ENCODE measurements at places on chromosomes 7 and 10.

GRCh38 chr7:20407585-20408466, 77.1 kb downstream of the ITGB8 start:
- DNase-seq, result no peak

- no peak for DNase-seq
Measured at GRCh38 chr7:135974667-135975066, 2.5 kb downstream of the MTPN start.

DNA sequence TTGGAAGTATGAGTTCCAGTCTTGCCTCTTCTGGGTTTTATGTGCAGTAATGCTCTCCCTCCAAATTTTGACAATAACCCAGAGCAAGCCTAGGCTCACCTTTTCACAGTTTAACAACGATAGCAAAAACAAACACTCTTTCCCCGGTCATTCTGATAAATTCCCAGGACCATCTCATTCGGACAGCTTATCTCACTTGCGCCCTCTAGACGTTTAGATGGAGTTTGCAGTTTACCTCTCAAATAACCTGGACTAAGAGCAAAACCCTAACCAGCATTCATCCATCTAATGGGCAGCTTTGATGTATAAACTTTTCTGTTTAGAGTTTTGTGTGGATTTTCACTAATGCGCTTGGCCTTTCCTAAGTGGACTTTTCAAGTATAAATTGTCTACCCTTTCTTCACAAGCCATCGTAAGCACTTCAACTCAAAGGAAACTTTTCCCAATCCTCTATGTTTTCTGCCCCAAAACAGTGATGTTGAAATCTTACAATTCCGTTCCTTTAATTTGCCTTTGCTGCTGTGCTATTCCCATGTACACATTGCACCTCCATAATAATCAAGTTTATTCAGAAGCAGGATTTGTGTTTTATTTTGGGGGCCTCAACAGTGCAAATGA, 114.9 kb downstream of the HDAC9 start:
- DNase-seq, result no peak

DNA sequence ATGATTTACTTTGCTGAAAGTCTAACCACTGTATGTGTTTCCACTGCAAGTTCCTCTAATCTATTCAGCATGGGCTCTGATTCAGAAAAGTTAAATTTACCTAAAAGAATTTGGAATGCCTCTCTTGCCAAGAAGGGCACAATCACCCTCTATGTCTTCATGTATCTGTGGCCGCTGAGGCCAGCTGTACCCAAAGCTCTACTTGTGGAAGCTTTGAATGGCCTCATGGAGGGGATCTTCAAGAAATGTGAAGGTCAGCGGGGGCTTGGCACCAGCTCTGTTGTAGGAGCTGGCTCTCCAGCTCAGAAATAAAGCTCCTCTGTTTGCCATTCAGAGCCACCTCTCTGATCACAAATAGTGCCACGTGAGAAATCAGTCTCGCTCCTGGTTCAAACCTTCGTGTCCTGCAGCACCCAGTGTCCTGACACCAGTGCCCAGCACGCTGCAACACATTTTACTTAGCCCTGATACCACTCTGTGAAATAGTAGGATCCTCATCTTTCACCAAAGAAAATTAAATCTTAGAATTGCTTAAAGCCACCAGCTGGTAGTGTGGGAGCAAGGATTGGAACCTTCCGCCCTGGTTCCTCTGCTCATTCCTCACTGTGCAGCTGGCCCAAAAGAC, 61.1 kb downstream of the PKD1L1 start:
- DNase-seq, result no peak

GRCh38 chr7:156892081-156892800, 742 bp downstream of the LMBR1 start:
- DNase-seq, result peak; percentile 70

- no peak for DNase-seq
Measured at GRCh38 chr7:39051707-39052106, 74.0 kb downstream of the POU6F2 start.

DNA sequence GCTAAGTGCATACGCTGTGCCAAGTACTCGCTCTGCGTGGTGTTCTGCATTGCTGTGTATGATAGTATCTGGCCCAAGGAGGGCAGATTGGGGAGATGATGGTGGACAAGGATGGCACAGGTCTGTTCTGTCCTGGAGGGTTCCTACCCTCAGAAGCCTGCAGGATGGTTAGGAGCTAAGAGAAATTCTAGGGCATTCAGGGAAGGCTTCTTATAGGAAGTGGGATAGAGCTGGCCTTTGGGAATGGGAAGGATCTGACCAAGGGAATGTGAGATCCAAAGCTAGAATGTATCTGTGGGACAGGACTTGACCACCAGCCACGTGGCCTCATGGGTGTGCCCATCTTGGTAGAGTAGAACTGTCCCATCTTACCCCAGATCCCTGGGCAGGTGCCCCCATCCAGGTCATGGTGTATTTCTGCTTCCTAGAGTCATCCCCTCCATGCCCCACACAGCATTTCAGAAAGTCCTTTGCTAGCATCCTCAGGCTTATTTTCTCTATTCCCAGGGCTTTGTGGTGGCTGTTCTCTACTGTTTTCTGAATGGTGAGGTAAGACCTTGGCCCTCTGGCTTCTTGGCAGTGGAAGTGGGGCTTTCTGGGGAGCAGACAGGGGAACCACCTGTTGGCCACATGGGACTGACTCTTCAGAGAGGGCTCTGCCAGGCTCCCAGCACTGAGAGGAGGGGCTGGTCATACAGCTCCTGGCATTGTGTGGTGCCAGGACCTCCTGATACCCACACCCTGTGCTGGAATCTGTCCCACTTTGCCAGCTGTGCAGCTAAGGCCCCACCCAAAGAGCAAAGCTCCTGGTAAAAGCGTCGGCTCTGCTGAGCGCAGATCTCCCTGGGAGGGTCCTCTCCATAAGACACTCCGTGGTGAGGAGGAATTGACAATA, 52.5 kb downstream of the ADCYAP1R1 start:
- DNase-seq, result no peak

- no peak for DNase-seq
Measured at GRCh38 chr7:31084226-31084625, 32.1 kb downstream of the ADCYAP1R1 start.

DNA sequence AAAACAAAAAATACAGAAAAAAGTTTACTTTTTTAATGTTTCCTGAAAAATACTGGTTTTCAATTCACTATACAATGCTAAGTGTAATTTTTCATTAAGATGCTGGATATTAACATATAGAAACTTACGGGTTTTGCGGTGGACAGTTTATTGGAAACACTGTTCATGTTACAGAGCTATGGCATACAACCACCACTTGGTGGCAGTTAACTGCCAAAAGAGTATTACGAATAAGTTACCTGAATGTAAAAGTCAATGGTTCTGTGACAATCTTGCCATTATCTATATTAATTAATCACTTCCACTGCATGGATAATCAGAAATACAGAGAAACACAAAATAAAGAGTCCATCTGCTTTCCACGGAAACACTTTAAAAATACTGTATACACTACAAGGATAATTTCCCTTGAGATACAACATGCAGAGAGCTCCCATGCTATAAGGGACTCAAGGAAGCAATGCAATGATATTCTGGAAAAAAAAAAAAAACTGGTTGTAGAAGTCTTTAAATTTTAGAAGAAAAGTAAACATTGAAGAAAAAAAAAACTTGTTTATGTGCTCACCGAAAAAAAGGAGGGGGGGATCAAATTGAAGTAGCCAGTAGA, 97.0 kb downstream of the TPK1 start:
- DNase-seq, result peak; percentile 7

GRCh38 chr10:85789125-85789524, 577.5 kb downstream of the GRID1 start:
- DNase-seq, result no peak

GRCh38 chr10:132196178-132197113, 9.7 kb downstream of the DPYSL4 start:
- no peak for DNase-seq

DNA sequence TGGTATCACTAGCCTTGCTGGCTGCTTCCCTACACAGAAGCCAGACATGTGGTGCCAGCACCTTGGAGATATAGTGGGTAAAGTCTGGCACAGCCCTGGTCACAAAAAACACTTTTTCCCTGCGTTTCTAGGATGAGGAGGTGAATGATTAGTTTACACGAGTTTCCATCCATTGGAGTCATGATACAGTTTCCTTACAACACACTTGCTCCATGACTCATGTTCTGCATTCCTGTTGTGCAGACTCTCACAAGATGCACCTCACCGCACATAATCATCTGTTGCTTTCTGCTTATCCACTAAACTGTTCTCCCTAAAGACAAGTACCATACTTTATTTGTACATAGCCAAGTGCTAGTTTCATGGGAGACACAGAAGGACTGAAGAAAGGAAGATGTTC, 747.1 kb upstream of the GALNT17 start:
- no peak for DNase-seq

GRCh38 chr10:112519133-112519761, 72.2 kb downstream of the VTI1A start:
- peak; percentile 24 for DNase-seq

- DNase-seq, result no peak
Measured at GRCh38 chr10:36412942-36413341, 712.5 kb upstream of the ANKRD30A start.

DNA sequence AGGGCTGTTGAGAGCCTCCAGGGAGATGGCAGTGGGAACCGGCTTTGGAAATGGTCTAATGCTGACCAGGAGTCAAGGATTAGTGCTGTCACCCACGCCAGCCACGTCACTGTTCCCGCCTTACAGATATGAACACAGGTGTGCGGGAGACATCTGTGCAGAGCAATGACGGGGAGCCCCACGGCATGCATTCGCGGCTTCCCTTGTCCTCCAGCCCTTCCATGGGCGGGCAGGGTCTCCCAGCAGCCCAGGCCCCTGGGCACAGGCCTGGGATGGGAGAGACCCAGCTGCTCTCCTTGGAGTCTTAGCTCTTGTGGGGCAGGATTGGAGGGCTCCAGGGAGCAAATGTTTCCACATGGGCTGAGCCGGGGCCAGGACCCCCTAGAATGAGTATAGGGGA, 94.2 kb downstream of the MYL10 start:
- no peak for DNase-seq

GRCh38 chr7:73342645-73343044, 14.7 kb downstream of the FKBP6 start:
- no peak for DNase-seq

DNA sequence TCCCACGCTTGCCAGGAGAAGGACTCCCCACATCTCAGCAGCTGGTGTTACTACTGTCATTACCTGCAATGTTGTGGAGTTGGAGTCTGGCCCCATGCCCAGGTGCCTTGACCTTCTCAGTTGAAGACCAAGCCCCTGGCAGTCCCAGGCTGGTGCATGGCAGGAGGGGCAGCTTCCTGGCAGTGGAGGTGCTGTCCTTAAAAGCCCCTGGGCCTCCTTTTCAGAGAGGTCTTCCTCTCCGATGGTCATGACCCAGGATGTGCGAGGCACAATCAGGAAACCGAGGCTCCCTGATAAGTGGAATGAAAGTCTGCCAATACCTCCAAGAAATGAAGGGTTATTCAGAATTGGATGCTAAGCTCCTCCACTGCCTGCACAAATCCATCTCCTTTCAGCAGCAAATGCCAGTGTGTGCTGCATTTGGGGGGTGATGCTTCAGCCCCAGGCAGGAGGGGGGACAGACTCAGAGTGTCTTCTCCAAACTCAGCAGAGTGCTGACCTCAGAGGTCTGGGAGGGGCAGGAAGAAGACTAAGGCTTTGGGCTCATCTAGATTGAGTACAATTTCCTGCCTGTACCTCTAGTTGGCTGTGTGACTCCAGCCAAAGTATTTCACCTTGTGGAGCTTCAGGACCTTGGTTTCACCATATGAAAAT, 97.0 kb upstream of the DDC start:
- DNase-seq, result no peak

GRCh38 chr10:1377231-1377630, 321.0 kb downstream of the WDR37 start:
- no peak for DNase-seq

DNA sequence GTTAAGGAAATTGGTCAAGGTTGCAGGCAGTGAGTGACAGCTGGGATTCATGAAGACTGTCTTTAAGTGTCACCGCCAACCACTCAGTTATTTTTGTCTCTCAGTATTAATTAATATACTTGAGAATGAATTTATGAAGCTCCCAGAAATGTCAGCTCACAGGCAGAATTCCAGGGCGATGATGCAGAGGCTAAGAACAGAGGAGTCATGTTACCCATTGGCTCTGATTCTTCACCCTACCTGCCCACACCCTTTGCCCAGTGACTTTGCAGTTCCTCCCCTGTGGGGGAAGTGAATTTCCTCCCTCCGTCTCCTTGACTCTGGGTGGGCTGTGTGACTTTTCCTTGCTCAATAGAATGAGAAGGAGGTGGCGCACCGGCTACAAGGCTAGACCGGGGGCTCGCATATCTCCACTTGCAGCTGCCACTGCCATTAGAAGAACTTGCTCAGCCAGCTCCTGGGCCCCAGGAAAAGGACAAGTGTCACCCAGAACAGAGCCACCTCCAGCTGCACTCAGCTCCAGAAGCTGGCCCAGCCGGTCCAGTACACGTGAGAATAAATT, 157.1 kb upstream of the PRKCQ start:
- DNase-seq, result no peak

DNA sequence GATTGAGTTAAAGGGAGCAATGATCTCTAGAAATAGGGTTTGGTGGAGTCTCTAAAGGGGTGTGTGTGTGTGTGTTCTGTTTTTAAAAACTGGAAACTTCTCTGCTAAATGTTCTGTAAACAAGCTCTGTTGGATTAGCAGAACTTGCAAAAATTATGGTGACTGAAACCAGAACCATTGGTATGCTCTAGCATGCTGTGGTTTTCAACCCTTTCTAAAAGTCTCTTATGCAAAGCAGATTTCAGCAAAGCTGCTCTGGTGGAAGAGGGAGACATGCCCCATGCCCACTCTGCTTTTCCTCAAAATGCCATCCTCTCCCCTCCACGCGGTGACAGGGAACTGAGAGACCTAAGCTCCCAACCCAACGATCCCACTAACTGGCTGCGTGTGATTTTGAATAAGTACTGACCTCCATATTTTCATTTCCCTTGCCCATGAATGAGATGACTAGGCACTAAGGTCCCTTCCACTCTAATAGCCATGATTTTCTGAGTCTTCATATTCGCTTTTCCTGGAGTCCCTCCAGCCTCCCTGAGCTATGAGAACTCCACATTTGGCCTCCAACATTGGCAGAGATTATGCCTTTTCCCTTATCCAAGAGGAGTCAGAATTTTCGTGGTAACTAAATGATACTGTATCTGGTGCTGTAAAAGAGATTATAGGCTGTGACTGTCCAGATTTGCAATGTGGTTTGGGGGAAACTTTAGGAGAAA, 117.3 kb upstream of the PALS2 start:
- DNase-seq, result no peak

GRCh38 chr7:111528331-111528730, 34.0 kb downstream of the IMMP2L start:
- no peak for DNase-seq

GRCh38 chr10:118397391-118397790, 55.3 kb upstream of the FAM204A start:
- DNase-seq, result no peak

GRCh38 chr10:102243309-102243708, 2.0 kb upstream of the PITX3 start:
- no peak for DNase-seq

GRCh38 chr7:41822259-41822817, 119.4 kb upstream of the INHBA start:
- no peak for DNase-seq

- peak; percentile 57 for DNase-seq
Measured at GRCh38 chr10:43255634-43256431, 11.0 kb downstream of the RASGEF1A start.

GRCh38 chr10:23079700-23080099, 15.7 kb upstream of the MSRB2 start:
- DNase-seq, result no peak

- DNase-seq, result no peak
Measured at GRCh38 chr10:116948530-116948870, 56.5 kb downstream of the SHTN1 start.

GRCh38 chr10:84825330-84825729, 496.9 kb downstream of the CCSER2 start:
- DNase-seq, result no peak
